Germinal center (tissue), 1 donor: ENCODE measurements at places on chromosomes 5 and 9.

GRCh38 chr5:140674211-140674610 is 835 bp upstream of the DND1 start:
- no peak for DNase-seq

- no peak for DNase-seq
These were observed 9.4 kb downstream of the FBXW11 start for GRCh38 chr5:171997011-171997410.

DNA sequence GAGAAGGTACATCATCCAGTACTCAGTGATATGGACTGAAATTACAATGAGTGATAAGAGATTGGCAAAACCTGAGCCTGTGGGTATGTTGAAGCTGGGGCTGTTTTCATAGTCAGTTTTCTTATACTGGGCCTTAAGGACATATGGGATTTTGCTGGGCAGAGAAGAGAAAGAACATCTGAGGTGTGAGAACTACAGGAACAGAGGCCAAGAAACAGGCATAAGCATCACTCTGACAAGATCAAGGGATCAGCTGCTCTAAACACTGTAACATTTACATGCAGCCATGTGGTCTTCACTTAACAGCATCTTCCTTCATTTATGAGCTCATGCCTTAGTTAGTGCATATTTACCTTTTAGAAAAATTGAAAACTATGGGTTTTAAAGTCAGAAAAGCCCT is 220.0 kb downstream of the TRIM36 start:
- no peak for DNase-seq

- DNase-seq = no peak
These were observed 134.2 kb upstream of the MARCHF11 start for GRCh38 chr5:16313761-16314160.

GRCh38 chr9:130197888-130198287 is 25.7 kb downstream of the NCS1 start:
- DNase-seq = no peak

- DNase-seq = no peak
These were observed 88.9 kb downstream of the S1PR3 start for GRCh38 chr9:89080193-89080592.

DNA sequence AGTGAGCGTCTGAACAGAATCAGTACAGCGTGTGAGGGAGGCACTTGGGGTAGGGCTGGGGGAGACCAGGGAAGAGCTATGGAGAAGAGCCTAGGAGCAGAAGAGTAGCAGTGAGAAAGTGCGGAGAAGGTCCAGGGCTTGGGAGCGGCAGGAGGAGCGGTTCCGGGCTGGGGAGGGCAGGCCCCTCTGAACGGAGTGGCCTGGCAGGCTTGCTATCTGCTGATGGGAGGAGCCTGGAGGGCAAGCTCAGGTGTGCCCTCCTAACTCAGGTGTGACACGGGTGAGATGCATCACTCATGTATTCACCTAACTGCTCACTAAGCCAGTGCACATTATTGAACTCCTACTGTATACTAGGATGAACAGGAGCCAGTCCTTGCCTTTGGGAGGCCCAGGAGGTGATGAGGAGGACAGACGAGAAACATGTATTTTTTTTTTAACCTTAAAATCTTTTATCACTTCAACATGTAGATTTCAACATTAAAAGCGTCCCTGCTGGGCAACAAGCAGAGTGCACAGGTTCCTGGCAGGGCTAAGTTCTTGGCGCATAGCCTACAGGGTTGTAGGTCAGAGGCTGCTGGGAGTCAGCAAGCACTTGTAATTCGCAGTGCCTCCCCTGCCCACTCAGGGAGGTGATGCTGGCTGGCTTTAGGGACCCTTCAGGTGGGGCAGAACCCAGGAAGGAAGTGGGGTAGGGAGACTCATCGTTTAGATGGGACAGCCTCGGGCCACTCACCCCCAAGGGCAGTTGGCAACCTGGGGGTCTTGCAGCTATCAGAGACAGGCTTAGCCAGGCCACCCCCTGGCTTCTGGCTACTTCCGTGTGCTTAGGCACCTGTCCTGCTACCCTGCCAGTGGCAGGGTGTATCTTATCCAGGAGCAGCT is 55.5 kb downstream of the TMOD1 start:
- no peak for DNase-seq

DNA sequence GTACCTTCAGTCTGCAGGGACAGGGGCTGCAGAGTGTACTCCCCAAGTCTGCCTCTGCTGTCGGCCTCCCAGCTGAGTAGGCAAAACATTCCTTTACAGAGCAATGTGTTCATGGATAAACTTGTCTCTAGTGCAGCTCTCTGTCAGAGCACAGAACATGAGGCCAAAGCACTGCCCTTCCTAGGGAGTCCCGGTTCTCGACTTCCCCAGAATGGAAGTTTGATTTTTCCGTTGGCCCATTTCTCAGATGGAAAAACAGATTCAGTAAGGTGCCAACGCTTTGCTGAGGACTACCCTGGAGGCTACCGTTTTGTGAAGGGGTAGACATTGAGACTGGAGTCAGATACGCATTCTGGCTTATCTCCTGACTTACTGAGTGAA is 422 bp upstream of the TRIM32 start:
- DNase-seq = no peak

- no peak for DNase-seq
These were observed 30.6 kb upstream of the GARNL3 start for GRCh38 chr9:127233989-127234388.

- DNase-seq = no peak
These were observed 14.7 kb downstream of the DIAPH1 start for GRCh38 chr5:141603923-141604717.

- no peak for DNase-seq
These were observed 47.6 kb upstream of the HOMER1 start for GRCh38 chr5:79561525-79561893.

DNA sequence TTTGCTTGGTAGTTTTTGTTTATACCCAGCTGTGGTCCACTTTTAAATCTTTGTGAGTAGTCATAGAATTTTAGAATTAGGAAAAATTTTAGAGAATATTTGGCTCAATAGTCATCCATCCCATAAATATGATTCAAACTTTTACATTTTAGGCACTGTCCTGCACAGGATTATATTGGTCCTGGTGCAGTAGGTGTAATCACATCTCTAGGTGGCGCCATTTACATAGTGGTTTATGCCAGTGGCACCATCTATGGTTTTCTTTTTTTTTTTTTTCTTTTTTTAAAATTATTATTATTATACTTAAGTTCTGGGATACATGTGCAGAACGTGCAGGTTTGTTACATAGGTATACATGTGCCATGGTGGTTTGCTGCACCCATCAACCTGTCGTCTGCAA is 260.7 kb upstream of the KCNN2 start:
- peak; percentile 11 for DNase-seq

GRCh38 chr5:65969539-65970393 is 43.4 kb downstream of the ERBIN start:
- no peak for DNase-seq

GRCh38 chr5:38824821-38825220 is 21.0 kb upstream of the OSMR start:
- DNase-seq = no peak

- no peak for DNase-seq
These were observed 225.6 kb downstream of the ARHGEF28 start for GRCh38 chr5:73851471-73852181.

DNA sequence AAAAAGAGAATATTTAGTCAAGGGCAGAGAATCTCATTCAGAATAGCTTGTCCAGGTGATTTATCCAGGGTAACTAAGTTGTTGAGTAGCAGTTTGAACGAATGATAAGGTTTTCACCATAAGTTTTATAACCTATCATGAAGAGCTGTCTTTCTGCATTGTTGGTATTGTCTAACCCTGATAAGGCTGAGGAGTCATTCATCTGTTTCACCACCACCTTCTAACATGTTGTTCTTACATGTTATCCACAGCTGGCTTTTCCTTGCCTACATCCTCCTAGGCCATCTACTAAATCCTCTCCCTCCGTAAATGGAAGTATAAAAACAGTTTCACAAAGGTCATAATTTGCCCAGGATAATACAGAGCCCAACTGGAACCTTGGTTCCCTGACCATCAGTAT is 24.1 kb downstream of the ZNF462 start:
- DNase-seq = no peak

- no peak for DNase-seq
These were observed 26.5 kb downstream of the HMCN2 start for GRCh38 chr9:130292106-130292505.

DNA sequence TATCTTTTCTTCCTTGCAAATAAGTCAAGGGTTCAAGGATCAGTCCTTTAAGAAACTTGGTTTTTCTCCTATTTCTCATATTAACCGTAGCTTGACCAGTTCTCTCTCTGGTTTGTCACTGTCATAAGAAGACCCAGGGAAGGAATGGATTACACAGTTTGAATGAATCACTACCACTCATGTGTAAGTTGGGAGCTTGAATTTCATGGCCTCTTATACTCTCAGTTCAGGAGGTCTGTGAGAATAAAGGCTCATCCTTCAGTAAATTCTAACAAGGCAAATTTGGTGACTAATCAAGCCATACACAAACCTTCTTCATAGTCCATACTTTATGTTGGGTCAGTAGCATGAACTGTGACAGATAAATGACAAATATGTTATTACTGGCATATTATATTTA is 323.1 kb upstream of the ACTBL2 start:
- no peak for DNase-seq

DNA sequence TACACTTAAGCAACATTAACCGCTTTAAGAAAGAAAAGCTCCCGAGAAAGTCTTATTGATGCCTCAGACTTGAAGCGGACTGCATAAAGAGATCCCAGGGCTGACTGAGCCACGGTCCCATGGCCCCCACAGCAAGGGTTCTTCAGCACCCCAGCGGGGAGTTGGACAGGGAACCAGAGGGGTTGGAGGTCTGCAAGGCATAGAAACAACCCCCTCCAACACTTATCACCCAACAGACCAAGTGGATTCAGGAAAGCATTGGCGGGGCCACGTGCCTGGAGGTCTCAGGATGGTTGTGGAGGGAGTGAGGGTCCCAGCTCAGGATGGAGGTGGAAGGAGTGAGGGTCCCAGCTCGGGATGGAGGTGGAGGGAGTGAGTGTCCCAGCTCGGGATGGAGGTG is 143.7 kb upstream of the IRX2 start:
- DNase-seq = no peak

DNA sequence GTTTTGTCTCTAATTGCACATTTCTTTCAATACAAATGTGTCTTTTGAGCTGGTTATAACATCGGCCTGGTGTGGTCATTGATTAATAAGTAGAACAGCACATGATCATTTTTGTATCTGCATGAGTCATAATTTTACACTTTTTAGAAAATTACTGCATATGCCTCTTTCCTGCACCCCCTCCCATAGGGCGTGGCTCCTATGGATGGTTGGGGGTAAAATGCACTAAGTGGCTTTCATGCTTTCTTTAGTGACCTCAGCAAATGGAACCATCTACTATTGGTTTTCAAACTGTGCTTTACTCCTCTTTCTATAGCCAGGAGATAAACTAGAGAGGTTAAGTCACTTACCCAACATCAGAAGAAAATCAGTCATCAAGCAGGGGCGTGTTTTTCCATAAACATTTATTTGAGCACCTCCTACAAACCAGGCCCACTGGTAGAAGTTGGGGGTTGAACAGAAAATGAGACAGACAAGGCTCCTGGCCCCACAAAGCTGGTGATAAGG is 3.8 kb downstream of the ANXA6 start:
- no peak for DNase-seq

GRCh38 chr5:61342071-61342501 is 10.0 kb downstream of the ZSWIM6 start:
- DNase-seq = no peak

GRCh38 chr9:3508521-3509291 is 17.1 kb downstream of the RFX3 start:
- no peak for DNase-seq

DNA sequence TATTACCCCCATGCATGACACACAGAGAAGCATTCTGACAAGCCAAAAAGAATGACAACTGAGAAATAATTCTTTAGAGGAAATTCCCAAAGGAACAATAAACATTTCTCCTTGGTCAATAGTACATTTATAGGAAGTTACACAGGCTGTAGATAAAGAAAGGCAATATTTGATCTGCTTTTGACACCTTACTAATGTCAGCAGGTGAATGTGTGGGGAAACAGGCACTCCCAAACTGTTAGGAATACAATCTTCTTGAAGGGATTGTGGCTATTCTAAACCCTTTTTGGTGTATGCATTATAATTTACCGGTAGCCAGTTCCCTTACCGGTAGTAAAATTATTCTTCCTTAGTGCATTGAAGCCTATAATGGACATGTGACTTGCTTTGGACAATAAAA is 116.1 kb upstream of the FTMT start:
- no peak for DNase-seq

DNA sequence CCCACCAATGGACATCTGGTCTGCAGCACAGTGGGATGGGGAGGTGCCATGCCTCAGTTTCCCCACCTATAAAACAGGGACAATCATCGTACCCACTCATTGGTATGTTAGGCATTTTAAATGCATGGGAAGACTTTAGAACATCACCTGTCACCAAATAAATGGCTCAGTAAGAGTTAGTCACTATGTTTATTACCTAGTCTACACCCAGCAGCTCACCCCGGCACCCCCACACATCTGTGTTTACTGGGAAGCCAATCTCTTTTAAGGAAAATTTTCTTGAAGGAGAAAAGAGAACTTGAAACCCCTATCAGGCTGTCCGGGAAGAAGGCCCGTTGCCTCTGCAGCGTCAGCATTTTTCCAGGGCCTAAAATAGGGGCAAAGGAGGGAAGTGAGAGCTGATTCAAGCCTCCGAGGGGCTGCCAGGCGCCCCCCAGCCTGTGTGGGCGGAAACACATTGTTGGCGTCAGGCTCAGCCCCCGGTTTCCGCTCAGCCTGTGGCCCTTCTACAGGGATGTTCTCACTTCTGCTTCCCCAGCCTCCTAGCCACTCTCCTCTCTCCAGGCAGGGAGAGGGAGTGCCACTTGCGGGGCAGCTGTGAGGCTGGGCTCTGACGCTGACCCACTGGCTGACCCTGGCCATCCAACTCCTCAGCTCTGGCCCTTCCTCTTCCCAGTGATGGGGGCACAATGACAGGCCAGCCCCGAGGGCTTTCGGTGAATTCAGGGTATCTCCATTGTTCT is 4.6 kb downstream of the CSF1R start:
- peak; percentile 64 for DNase-seq

DNA sequence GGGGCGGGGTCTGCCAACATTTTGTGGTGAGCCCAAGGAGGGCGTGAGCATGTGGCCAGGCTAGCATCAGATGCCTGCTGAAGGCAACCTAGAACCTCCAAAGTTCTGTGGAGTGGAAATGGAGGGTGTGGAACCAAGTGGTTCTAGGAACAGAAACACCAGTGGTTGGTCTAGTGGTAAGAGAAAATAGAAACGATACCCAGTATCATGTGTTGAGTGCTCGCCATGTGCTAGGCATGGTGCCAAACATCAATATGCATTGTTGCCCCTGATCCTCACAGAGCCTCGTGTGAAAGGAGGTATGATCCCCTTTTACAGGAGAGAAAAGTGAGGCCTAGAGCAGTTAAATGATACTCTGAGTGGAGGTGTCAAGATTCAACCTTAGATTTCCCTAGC is 31.5 kb upstream of the MVB12B start:
- DNase-seq = no peak

GRCh38 chr5:115894342-115894741 is 52.6 kb downstream of the AP3S1 start:
- DNase-seq = no peak

DNA sequence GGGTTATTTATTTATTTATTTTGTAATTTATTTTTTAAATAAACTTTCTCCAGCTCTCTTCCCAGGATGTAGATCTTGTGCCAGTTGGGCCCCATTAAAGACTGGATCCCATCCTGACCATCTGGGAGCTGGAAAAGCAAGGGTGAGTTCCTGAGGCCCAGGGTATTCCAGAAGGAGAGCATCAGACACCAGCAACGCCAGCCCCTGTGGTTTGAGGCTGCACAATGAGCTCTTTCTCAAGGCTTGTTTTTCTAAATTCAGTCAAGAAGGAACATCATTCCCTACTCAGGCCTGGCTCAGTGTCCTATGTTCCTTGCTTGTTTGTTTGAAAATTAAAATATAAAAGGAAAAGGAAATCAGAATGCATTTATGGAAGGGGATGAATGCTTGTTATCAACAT is 313.3 kb downstream of the EBF1 start:
- no peak for DNase-seq
